ENCODE measurements at places on chromosomes 1 and 21.

DNA sequence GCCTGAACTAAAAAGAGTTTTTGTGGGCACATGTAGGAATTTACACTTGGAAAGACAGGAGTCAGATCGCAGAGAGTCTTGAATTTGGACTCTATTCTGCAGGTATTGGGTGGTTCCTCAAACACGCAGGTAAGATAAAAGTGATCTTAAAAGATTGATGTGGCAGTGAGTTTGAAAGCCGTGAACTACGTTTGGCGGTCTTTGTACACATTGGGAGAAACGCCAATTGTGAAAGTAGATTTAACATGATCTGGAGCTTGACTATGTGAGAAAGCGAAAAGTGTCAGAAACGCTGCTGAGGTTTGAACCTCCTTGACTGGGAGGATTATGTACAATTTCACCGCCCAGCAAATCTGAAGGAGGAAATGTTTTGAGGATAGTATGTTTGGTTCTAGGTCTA, 1.5 kb upstream of the PPP2R5A start:
- no peak for DNase-seq

GRCh38 chr1:217681806-217682205, 50.7 kb downstream of the SPATA17 start:
- no peak for DNase-seq

DNA sequence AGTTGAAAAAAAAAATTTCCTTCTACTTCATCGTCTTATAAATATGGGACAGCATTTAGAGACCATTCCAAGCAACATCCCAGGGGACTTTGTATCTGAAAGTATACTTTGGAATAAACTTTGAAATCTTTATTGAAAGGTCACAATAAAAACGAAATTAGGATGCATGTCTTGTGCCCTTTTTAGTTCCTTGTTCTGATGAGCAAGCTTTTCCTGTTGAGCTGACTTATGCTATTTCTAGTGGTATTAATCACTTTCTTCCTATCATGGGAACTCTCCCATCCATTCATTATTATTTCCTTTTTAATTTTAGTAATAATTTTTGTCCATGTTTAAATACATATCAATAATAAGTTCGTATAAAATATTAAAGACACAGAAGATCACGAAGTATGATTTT, 4.0 kb upstream of the GBP2 start:
- no peak for DNase-seq

DNA sequence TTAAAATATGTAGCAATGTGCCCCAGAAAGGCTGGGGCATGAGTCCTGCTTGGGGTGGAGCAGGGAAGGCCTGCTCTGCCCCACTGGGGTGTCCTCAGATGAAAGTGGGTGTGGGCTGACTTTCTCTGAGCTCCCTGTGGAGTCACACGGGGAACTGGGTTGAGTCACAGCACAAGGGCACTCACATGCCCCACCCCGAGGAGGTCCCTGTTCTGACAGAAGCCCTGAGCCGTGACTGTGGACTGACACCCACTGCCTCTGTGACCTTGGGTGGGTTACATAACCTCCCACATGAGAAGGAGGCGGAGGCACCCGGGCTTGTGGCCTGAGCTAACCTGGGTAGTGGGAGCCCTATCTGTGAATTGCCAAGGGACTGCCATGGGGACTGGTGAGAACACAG, 52.5 kb upstream of the TINAGL1 start:
- DNase-seq, result peak; percentile 67

GRCh38 chr1:230940848-230941247, 37.8 kb downstream of the TTC13 start:
- DNase-seq, result no peak

- no peak for DNase-seq
Observed at GRCh38 chr1:5722635-5723164, 269.5 kb downstream of the NPHP4 start.

DNA sequence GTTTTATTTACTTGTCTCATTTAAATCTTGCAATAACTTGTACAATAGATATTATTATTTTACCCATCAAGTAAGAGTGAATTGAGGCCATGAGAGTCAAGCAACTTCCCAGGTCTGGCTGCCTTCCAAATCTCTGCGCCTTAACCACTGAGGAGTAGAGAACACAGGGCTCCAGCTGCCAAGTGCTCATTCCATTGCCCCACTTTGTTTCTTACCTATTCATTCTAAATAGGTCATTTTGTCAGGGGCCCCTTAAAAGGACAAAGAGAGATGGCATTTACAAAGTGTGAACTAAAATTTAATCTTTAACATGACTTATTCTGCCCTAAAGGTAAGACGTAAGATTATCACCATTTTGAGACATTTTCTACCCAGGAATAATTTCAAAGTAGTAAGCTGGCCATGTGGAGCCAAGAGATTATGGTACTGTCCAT, 3.5 kb downstream of the PPP1R15B start:
- peak; percentile 57 for DNase-seq

DNA sequence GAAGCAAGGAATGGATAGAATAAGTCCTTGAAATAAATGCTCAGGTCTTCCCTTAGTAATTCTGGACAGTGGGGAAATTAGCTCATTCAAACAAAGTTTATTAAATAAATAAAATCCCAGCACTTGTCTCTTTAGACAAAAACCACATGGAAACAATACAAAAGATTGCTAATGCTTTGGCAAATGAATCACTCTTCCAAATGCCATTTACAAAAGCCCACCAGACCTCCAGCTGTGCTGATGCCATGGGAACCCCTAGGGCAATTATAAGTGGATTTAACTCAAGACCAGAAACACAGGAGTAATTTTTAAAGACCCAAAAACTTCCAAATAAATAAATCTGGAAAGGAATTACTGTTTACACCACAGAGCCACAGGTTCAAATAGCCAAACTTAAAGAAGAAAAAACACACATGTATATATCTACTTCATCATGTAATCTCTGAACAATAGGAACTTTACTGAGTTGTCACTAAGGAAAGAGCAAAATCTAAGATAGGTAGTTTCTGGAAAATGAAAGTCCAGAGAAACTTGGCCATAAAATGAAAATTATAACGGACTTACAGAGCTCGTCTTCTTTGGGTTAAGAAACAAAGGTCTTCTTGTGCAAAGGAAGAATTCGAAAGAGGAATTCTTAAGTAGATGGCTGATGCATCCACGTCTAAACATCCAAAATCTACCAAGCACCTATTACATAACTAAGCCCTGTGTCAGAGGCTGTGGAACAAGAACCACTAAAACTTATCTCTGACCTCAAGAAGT, 399.4 kb downstream of the SMYD3 start:
- DNase-seq, result no peak

DNA sequence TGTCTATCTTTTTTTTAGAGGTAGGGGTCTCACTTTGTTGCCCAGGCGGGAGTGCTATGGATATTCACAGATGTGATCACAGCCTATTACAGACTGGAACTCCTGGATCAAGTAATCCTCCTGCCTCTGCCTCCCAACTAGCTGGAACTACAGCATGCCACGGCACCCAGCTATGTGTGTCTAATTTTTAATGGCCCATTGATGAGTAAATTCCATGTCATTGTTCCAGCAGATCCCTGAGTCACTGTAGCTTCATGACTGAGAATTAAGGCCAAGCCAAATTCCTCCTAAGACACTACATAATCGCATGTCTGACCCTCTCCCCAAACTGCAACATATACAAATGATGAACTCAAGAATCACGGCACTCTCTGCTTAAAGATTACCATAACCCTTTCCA, 84.2 kb upstream of the RGS2 start:
- DNase-seq, result no peak

GRCh38 chr1:218488986-218489385, 143.8 kb downstream of the TGFB2 start:
- no peak for DNase-seq

DNA sequence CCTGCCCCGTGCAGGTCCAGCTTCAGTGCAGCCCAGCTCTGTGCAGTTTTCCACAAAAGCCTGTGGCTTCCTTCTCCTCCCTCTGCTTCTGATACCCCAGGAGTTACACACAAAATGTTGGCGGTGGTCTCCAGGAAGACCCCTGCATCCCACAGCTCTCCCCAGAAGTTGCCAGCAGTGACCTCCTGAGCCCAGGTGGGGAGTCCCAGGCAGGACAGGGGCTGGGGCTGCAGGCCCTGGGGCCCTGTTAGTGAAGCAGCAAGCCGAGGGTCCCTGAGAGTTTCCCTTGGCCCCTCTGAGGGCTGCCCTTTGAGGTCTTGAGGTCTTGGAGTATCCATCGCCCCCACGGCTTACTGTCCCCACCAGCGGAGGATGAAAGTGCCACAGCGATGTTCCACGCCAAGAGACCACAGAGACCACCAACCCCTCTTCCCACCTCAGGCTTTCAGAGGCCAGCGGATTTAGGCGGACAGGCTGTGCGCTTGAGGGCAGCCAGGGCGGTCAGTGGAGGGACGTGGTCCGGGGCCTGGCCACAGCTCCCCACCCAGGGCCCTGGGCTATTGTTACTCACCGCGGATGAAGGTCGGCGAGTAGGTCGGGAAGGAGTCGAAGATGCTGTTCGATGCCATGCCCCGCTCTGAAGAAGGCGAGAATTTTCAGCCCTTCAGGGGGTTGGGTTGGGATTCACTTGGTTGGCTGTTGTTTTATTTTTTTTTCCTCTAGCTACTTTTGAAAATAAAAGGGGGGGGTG, 34.0 kb upstream of the RUNX3 start:
- DNase-seq, result no peak
